ENCODE measurements at places on chromosomes 11 and 22.

DNA sequence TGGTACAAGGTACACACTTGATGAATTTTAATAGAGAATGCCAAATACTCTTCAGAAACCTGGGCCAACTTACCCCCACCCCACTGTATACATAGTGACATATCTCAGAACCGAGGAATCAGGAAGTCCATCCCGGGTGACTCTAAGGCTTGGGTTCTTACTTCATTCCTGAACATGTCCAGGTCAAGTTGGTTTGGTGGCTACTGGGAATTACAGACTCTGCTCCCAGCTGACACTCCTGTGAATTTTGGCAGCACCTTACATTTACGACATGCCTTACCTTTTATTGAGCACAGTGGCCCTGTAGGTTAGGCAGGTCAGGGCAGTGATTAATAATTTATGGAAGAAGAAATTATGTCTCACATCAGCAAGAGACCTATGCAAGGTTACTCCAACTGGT lies 70.1 kb upstream of the LDLRAD3 start:
- DNase-seq: no peak

GRCh38 chr11:70066628-70067027 lies 11.5 kb upstream of the ANO1 start:
- DNase-seq: no peak

DNA sequence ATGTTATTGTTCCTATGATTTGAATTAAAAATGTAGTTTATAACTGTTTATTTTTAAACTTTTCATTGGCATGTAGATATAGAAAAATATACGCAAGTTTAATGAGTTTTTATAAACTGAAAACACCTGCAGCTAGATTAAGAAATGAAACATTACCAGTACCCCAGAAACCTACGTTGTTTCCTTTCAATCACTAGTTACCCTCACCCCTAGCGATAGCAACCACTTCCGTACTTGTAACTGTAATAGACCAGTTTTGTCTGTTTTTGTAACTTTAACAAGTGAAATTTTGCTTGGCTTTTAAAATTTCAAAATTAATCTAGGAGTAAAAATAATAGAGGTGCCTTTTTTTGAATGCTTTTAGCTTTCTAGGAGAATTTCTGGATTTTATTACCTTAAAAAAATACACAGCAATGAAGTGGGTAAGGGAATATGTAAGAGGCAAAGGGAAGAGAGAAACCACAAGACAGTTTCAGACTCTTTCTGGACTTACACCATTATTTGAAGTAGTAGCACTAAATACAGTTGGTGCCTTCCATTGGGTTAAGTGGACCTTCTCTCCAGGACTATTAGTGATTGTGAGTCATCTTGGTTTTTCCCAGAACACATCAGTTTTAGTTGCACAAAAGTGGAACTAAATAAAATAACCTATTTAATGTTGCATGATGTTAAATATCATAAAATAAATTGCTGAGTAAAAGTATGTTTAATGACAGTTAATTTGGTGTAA lies 18.7 kb upstream of the NAT10 start:
- DNase-seq: no peak

- DNase-seq: no peak
Observed at GRCh38 chr11:44140372-44140771, 44.9 kb downstream of the EXT2 start.

DNA sequence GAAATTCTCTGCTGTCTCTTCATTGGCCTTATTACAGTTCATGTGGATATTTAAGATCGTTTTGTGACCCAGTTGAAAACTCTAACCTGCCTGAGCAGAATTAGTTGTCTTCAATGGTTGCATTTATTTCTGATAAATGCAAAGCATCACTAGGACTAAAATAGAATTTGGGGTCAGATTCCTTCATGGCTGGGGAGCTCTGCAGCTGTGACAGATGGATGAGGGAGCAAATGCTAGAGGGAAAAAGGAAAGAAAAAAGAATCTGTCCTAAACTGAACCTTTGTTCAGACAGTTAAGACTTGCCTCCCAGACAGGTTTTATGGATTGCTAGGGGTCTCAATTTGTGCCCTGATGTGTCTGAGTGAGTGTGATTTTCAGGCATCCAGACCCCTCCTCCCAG lies 113.0 kb downstream of the SYT9 start:
- DNase-seq: no peak

- DNase-seq: peak; percentile 70
Observed at GRCh38 chr11:94546886-94547285, 3.2 kb downstream of the FUT4 start.

All from NB4 (cell line).